Right ventricle myocardium inferior (tissue), 1 donor: ENCODE measurements at places on chromosomes 3 and 15. TPM values are rescaled to one million over a fixed set of nuclear protein-coding genes. Genes with fewer than 3 reads are reported as not detected.

The ARL6IP5 gene
- 195 TPM for total RNA-seq

The THSD4 gene
- 73.1 TPM for total RNA-seq

The ARPP21 gene
- not detected for total RNA-seq

The FRMD4B gene
- total RNA-seq = 16.0 TPM

The DENND6A gene
- 13.3 TPM for total RNA-seq
